Foreskin keratinocyte (primary cell): ENCODE measurements at places on chromosomes 16 and 17. TPM values are rescaled to one million over a fixed set of nuclear protein-coding genes. Genes with fewer than 3 reads are reported as not detected.

KRT23 gene
- 0.38 and 0.75 TPM in 2 replicates for polyA plus RNA-seq

NKD1 gene
- polyA plus RNA-seq: 0.10 and 0.36 TPM in 2 replicates

CTRB1 gene
- polyA plus RNA-seq: not detected in 2 replicates

TBC1D28 gene
- not detected in 2 replicates for polyA plus RNA-seq

MT1M gene
- polyA plus RNA-seq: 0.24 and 0.29 TPM in 2 replicates

GINS2 gene
- 37.7 and 37.8 TPM in 2 replicates for polyA plus RNA-seq

STRADA gene
- polyA plus RNA-seq: 18.4 and 18.8 TPM in 2 replicates

HCRT gene
- polyA plus RNA-seq: not detected in 2 replicates

RNF151 gene
- not detected in 2 replicates for polyA plus RNA-seq

GRCh38 chr16:56669840-56670619 is 416 bp downstream of the MT1H start:
- no peak for DNase-seq

DNA sequence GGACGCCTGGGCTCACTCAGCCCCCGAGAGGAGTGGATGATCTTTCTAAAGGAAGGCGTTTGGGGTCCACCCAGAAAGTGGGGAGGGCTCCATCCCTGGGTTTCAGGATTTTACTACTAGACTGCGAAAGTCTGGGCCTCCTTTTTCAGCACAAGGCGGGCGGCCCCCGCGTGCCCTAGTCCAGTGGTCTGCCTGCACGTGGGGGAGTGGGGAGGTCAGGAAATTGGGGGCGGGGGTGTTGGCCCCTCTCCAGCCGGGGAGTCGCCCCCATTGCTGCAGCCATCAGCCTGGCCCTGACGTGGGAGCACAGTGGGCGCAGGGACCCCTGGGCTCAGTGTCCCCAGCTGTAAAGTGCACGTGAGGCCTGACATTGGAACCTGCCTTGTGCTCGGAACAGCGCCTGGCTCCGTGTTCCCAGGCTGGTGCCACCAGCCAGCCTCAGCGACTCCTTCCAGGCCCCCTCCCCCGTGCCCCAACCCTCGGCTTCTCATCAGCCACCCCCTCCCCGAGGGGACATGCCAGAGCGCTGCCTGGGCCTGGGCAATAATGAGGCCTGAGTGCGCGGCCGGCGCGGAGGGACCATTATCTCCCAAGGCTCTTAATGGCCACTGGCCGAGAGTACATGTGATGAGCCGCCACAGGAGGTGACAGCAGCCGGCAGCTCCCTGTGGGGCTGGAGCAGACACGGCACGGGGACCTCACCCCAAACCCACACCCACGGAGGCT is 2.4 kb upstream of the C1QTNF8 start:
- no peak for DNase-seq

- no peak for DNase-seq
Measured at GRCh38 chr17:49148171-49148570, 15.6 kb downstream of the B4GALNT2 start.

- no peak for DNase-seq
Measured at GRCh38 chr16:79114759-79115158, 485.8 kb downstream of the MAF start.

- no peak for DNase-seq
Measured at GRCh38 chr16:48330841-48331192, 54.4 kb downstream of the SIAH1 start.

GRCh38 chr16:89242795-89243200 is 25.3 kb downstream of the ZNF778 start:
- no peak for DNase-seq

GRCh38 chr17:40542558-40543411 is 22.5 kb downstream of the CCR7 start:
- peak; percentile 95 for DNase-seq

GRCh38 chr17:17497845-17498520 is 1.8 kb upstream of the RASD1 start:
- DNase-seq: no peak

GRCh38 chr17:1038459-1039122 is 41.7 kb downstream of the TIMM22 start:
- DNase-seq: no peak

DNA sequence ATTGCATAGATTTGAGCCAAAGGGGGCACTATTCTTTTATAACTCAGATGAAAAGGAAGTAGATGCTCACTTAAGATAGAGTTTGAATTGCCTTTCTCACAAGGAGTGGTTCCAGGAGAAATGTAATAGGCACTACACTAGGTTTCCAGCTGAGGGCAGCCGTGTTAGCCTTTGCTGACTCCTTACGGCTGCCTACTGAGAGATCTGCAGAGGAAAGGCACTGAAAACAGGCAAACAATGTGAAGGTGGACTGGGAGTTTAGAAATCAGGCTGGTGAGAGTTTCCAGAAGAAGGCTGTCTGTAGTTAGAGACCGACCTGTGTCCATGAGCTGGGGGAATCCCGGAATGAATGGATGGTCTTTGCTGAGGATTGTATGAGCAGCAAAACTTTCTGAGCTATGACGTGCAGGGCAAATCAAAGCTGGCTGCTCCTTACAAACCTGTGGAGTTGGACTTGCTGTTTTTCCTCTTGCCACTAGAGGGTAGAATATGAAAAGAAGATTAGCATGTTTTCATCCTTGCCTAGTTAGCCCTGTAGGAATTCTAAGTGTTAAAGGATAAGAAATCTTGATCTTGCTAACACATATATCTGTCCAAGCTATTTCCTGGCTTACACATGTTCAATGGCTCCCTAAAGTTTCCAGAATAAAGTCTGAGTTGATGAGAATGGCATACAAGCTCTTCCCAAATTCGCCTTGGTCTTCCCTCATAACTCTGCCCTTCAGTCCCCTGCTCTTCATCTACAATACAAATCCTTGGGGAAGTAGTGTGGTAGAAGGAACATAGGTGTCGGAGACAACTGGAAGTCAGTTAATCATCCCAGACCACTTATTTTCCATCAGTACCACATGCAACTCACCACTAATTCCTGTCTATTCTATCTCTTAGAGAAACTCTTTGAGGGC is 20.1 kb upstream of the TAOK1 start:
- DNase-seq: peak; percentile 84

DNA sequence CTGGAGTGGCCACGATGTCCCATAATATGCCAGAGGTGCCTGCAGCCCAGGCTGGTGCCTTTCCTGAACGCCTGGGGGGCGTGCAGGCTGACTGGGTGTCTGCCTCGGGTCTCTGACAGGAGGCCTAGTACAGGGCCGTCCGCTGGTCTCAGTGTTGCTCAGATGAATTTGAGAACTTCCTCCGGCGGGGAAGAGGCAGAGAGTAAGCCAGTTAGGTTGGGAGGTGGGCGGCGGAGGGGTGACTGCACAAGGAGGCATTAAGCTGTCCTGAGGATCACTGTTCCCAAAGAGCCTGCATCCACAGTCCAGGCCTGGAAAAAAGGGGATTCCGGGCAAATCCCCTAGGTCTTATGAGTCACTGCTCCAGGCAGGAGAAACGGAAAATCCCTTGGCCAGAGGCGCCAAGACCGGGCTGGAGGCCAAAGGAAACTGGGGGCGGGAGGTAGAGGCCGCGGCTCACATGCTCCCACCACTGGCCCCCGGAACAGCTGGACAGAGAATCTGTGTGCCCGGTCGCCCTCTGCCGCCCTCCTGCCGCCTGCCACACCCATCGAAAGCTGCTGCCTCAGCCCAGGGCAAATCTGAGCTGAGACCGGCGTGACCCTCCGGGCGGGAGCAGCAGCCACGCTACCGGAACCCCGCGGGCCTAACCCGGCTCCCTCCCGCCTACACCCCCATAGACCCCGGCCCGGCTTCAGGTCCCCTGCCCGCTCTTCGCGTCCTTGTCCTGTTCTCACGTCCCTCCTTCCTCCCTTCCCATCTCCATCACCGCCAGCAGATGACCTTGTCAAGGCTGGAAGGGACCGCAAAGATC is 1.2 kb downstream of the TRIM47 start:
- DNase-seq: peak; percentile 78

GRCh38 chr17:6507535-6507934 is 48.8 kb downstream of the PITPNM3 start:
- peak; percentile 73 for DNase-seq

DNA sequence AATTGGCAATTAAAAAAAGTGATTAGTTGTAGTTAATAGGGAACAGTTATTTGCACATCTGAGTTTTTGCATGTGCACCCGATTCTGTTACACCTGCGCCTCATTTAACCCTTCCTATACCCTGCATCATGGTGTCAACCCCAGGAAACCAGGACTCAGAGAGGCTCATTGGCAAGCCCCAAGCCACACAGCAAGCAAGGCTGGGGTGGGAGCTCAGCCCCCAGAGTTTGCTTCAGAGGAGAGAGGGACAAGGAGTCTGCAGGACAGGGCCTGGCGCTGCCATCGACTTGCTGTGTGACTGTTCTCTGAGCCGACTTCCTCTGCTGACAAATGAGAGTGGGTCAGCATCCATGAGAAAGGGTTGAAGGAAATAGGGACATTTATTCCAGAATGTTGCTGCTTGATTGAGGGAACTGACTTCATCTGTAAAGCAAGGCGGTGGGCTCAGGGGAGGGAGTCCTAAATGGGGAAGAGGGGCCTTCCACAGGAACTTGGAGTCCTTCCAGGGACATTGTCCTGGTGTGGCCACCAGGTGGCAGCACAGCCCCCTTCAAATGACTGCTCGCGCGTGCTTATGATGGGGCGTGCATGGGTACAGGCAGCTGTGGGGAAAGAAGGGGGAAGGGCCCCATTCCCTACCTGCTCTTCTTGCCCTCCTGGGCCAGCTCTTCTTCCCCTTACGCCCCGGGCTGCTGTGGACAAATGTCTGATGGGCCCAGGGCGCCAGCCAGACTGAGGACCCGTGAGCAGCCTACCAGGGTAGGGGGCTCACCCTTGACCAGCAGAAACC is 51.6 kb downstream of the NT5M start:
- no peak for DNase-seq

- DNase-seq: no peak
Measured at GRCh38 chr17:38632334-38632733, 26.6 kb upstream of the SRCIN1 start.

GRCh38 chr17:7249830-7250229 is 1.7 kb downstream of the CTDNEP1 start:
- DNase-seq: no peak

- no peak for DNase-seq
Measured at GRCh38 chr16:66617010-66617434, 12.5 kb downstream of the CMTM3 start.

GRCh38 chr17:43588121-43588520 is 42.0 kb upstream of the ETV4 start:
- no peak for DNase-seq

- DNase-seq: peak; percentile 23
Measured at GRCh38 chr17:59617156-59617732, 2.5 kb upstream of the CLTC start.

GRCh38 chr17:37391146-37391545 is 15.4 kb downstream of the C17orf78 start:
- DNase-seq: peak; percentile 60

GRCh38 chr16:12661656-12662172 is 142.0 kb downstream of the CPPED1 start:
- no peak for DNase-seq
